T follicular helper cell (primary cell): ENCODE measurements at places on chromosomes 1 and 21.

DNA sequence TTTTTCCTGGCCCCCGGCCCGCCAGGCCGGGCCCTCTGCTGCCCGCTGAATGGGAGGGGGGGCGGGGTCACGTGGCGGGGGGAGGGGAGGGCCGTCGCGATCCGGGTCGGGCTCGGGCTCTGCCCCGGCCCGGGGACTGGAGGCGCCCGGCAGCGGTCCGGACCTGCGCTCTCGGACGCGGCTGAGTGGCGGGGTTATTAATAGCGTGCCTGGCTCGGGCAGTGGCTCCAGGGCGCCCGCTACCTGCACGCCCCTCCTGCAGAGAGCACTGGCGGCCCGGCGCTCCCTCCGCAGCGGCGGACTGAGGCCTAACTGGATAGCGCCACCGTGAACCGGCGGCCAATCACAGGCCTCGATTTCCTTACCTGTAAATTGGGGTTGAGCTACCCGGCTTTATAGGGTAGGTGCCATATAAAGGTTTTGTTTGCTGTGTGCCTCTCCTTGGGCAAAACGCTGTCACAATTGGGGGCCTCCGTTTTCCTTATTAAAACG lies 28.1 kb downstream of the AHDC1 start:
- DNase-seq = no peak

DNA sequence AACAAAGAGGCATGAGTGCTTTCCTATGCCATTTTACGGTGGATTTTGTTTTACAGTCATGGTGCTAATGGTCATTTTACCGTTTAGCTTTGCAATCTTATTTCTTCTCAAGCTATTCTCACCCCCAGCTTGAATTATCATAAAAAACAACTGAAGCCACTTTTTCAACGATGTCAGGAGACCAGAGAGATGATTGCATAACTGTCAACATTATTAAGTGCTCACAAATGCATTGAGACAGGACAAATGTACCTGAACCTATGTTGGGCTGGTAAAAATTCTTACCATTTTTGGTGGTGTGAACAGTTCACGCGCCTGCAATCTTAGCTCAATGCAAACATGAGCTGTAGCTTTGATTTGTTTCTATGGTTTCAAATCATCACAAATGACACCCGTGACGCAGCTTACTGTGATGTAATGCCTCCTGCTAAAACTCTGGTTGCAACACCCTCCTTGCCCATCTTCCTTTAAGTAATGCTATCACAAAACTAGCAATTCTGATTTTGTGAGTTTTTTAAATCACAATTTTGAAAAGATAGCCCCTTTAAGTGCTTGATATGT lies 104.4 kb downstream of the UCHL5 start:
- DNase-seq = no peak

- no peak for DNase-seq
Measured at GRCh38 chr1:175742790-175743459, 470 bp downstream of the TNR start.

- no peak for DNase-seq
Measured at GRCh38 chr1:26998429-26999300, 5.2 kb downstream of the TRNP1 start.

DNA sequence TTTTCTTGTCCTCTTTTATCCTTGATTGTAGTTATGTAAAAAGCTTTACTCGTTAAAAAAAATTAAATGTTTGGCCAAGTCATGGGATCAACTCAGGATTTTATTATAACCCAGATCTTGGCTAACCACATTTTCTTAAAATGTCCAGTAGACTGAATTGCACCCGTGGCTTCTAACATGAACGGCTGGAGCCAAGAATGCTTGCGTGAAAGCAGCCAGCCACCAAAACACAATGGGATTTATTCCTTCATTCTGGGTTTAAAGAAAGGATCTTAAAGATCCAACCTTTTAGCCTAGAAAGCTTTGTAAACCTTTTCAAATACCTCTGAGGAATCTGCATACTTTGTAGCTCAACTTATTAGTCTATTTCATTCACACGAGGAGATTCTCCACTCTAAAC lies 404.4 kb downstream of the USP25 start:
- DNase-seq = no peak

- DNase-seq = no peak
Measured at GRCh38 chr1:34267326-34267725, 90.6 kb downstream of the C1orf94 start.

GRCh38 chr1:212607913-212608391 lies 609 bp upstream of the ATF3 start:
- no peak for DNase-seq

- no peak for DNase-seq
Measured at GRCh38 chr21:45638707-45639106, 4.8 kb upstream of the PCBP3 start.

- no peak for DNase-seq
Measured at GRCh38 chr1:204771358-204771757, 85.8 kb upstream of the LRRN2 start.

DNA sequence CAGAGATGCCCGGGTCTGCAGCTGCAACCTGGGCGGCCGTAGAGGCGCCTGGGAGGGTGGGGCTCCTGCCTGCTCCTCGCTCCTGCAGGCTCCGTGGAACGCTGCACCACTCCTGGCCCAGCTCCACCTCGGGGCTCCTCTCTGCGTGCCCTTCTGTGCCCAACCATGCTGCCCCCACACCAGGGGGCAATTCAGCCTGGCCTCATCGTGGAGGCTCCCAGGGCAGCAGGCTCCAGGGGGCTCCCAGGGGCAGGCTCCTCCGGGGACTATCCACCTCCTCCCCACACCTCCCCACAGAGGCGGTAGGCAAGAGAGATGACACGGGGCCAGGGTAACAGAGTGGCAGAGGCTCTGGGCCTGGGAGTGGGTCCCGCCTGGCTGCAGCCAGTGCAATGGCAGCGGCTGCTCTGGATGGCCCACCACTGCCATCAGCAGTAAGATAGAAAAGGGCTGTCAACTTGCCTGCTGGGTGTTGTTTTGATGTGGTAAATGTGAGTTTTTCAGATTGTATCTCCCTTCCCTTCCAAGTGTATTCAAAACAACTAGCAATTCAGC lies 22.4 kb upstream of the LRRC8C start:
- DNase-seq = peak; percentile 41

DNA sequence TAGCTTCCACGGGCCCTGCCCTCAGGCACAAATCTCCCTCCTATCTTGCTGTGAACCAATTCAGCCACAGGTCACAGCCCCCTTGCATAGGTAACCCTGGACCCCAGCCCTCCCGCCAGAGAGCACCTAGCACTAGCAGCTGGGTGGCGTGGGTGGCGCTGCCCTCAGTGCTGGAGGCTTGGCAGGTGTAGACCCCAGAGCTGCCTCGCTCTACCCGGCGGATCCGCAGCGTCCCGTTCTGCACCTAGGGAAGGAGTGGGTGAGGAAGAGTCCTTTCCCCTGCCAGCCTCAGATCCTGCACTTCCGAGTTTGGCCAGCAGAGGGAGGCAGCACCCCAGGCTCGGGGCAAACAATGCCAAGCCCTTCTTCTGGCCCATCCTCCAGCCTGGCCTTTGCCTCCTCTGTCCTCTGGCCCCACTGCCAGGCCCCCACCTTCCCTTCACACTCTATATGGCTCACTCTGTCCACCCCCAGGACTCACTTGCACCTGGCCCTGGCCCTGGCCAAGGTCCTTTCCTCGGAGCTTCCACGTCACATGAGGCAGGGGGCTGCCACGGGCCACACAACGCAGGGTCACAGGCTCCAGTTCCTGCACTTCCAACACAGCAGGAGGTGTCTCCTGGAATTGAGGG lies 9.0 kb downstream of the IGSF9 start:
- peak; percentile 73 for DNase-seq

DNA sequence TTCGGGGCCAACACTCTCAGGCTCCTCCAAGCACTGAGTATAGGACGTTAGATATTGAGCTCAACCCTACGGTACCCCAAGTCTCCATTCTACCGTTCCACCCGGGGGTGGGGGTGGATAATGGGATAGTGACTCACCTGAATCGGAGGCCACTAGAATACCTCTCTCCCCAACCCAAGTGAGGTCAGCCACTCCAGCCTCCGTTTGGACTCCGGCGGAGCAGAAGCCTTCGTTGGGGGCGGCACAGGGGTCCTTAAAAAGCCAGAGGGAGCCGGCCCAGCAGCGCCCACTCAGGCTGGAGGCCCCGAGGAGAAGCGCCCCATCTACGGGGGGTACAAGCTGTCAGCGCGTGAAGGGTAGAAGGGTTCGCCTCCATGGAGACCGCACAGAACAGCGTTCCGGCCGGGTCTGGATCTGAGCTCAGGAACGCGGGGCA lies 556 bp downstream of the WDR77 start:
- DNase-seq = no peak

DNA sequence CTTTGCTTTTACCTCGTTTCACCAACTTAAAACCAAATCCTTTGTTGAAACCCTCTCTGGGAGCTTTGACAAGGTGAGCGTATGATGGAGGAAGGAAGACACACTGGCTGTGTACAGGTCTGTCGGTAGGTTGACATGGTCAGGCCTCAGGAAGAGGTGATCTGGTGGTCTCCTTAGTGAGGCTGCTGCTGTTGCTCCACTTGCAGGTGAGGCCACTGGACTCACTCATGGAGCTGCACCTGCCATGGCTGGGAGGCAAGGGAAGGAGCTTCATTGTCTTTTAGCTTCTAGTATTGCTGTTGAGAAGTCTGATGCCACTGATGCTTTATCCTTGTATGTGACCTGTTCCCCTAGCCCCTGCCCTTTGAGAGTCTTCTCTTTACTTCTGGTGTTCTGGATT lies 35.7 kb downstream of the TENT5C start:
- no peak for DNase-seq
